ENCODE measurements at places on chromosomes 12 and 14.

DNA sequence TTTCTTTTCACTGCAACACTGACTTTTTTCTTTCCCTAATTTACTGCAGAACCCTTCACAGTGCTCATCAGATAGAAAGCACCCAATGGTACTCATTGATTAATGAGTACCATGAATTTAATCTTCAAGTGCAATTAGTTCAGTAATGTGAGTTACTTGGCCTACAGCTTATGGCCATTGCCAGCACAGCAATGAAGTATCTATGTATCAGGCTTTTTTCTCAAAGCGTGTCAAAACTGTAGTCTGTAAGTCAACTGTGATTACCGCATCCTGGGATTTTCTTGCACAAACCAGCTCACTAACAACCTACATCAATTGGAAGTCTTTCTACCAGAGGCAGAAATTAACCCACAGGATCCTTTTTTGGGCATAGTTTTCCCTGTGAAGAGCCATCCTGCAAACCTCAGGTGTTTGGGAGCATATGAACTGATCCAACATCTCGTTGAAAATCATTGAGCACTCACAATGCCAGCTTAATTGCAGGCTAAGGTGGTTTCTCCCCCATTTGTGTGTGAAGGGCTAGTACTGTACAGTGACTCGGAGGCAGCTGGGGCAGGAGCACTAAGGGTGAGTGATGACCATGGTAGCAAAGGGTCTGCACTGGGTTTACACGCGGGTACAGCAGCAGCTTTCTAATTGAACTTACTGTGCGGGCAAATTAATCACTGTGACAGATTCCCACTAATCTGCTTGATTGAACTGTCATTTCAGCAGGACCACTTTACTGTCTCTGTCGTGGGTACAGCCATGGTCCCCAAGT lies 619.3 kb downstream of the SNAPC1 start:
- DNase-seq: no peak

- no peak for DNase-seq
These were observed 52.1 kb downstream of the ANKRD9 start for GRCh38 chr14:102457509-102457908.

DNA sequence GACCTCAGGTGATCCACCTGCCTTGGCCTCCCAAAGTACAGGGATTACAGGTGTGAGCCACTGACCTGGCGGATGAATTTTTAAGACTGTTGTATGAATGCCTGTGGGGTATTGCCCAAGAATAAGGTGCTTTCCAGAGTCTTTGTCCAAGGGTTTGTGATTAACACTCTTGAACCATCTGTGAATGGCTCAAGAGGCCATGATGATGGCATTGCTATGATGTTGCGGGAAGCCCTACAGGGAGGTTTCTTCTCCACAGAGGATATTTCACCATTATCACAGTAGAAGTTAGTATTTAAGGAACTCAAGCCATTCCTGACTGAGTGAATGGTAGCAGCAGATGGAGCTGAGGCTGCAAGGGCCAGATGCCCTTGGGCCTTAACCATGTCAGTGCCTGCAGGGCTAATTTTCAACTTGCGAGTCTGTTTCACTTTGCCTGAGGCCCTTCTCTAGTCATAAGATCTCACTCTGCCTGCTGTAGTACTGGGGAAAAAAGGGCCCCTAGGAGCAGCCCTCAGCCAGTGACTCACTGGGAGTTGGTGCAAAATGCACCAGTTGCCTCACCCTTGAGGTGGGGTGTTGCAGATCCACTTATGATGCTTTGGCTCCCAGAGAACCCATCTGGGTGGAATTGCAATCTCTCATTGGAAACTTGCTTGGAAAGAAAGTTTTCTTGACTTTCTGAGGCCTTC lies 108.6 kb upstream of the FLRT2 start:
- DNase-seq: no peak

- DNase-seq: no peak
These were observed 212.7 kb downstream of the ZFP36L1 start for GRCh38 chr14:68580096-68580645.

- peak; percentile 33 for DNase-seq
These were observed 164.7 kb downstream of the ADGRD1 start for GRCh38 chr12:131118371-131118770.

DNA sequence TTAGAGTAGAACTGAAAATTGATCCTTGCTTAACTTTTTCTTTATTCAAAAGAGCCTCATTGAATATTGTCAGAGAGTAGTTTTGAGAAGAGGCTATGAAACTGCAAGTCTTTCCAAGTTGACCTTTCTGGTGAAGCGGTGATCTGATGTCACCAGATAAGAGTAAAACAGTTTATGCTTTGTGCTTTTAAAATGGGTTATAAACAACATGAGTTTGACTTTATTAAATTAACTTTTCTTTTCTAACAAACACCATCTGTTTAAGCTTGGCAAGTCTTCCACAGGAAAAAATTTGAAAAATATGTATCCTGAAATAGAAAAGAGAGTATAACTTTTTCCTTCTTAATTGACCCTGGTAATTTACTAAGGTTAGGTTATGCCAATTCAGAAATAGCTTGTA lies 408.7 kb upstream of the NOVA1 start:
- no peak for DNase-seq

- no peak for DNase-seq
These were observed 119.5 kb downstream of the PLEKHA5 start for GRCh38 chr12:19248929-19249602.

DNA sequence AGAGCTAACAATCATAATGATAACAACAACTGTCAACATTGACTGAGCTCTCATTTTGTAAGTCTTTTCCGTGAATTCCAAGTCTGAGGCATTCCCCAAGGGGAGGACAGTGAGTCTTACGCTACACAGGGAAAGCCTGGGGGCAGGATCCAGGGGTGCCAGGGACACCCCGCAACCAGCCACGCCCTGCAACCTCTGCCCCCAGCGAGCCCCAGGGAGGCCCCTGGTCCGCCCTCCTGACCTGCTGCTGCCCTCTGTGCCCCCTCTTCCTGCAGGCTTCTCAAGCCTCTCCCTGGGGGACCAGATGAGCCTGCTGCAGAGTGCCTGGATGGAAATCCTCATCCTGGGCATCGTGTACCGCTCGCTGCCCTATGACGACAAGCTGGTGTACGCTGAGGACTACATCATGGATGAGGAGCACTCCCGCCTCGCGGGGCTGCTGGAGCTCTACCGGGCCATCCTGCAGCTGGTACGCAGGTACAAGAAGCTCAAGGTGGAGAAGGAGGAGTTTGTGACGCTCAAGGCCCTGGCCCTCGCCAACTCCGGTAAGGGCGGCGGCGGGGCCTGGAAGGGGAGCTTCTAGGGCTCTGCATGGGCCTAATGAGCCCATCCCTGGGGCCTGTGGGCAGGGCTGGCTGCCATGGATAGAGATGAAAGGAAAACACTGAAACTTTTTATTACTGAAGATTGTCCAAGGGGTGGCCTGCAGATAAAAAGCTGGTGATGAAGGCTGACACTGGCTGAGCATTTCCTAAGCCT lies 115.4 kb downstream of the ESRRB start:
- DNase-seq: no peak

DNA sequence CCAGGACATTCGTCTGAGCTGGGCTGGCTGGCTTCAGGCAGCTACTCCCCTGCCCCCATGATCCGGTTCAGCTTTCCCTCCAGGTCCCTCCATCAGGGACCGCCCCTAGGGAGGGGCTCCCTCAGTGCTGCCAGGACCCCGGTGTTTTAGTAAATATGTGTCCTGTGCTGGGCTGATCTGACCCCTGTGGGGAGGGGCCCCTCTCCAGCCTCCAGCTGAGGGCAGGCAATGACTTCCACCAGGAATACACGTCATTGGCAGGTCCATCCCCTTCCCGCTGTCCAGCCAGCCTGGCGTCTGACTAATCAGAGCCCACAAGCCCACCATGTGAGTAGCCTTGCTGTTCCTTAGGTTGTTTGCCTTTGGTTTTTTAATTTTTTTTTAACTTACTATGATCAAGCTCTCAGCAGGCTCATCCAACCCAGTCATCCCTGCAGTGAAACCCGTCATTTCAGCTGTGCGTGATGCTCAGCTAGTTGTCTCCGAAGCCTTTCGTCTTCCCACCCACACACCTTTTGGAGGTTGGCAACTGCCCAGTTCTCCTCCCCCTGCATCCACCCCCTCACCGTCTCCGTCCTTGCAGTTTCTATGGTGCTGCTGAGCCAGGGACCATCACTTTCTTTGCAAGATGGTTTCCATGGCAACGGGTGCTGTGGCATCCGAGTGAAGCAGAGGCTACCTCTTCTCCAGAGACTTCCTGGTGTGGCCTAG lies 16.0 kb upstream of the SERPINA4 start:
- DNase-seq: no peak

GRCh38 chr14:95533391-95533821 lies 1.4 kb upstream of the GLRX5 start:
- no peak for DNase-seq

DNA sequence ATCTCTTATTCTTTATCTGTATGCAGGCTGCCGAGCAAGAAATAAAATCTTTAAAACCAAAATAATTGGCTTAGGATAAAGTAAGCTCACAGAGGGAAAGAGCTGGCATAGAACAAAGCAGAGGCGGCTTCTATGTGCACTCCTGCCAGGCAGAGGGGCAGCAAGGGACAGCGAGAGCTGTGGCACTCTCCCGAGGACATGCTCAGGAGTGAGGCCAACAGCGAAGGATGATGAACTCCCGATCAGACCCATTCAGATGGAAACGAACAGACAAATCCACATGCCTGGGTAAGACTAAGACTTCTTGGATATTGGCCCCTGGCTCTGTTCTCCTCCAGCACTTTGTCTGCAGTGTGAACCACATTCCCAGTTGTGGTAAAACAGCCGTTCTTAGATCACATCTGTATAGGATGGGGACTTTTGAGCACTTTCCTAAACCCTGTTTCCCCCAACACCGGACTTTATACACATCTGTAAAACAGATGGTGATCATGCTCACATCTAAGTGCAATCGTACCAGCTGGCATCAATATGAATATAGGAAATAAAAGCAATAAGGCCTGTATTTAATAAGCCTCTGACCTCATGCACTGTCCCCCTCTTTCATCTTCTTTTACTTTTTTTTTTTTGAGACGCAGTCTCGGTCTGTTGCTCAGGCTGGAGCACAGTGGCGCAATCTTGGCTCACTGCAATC lies 134.1 kb downstream of the PPM1H start:
- no peak for DNase-seq

- DNase-seq: no peak
These were observed 126.4 kb upstream of the PLEKHA5 start for GRCh38 chr12:19003141-19003540.

DNA sequence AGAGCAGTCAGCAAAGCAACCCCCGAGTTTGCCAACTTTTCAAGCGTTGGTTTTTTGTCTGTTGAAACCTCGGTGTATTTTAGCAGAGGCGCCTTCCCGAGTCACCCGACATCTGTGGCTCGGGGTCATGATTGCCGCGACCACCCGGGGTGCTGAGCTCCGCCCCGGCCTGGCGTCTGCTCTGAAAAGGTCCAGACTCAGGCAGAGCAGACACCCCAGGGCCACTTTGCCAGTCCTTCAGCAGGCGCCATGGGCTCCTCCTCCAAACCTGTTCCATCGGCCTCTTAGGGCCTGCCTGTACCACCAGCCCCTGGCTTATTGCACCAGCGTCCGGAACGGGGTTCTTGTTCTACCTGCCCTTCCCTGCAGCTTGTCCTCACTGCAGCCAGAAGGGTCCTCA lies 19.1 kb downstream of the ANKRD9 start:
- DNase-seq: no peak

DNA sequence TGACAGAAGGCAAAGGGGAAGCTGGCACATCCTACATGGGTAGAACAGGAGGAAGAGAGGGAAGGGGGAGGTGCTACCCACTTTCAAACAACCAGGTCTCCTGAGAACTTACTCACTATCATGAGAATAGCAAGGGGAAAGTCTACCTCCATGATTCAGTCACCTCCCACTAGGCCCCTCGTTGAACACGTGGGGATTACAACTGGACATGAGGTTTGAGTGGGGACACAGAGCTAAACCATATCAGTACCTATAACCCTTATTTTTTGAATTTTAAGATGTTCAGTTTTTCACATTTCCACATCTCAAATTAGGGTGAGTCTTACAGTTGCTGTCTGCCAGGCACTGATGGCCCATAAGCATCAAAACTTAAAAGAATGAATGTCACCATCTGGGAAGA lies 80.2 kb upstream of the ST8SIA1 start:
- no peak for DNase-seq

- DNase-seq: no peak
These were observed 452.4 kb downstream of the RAD51B start for GRCh38 chr14:68271913-68272391.

GRCh38 chr12:120194534-120195395 lies at the start of gene GCN1:
TSS of gene GCN1 (minus strand) at chr12:120194715. CDS start at chr12:120194697, 18 bp downstream.
- peak; percentile 96 for DNase-seq

DNA sequence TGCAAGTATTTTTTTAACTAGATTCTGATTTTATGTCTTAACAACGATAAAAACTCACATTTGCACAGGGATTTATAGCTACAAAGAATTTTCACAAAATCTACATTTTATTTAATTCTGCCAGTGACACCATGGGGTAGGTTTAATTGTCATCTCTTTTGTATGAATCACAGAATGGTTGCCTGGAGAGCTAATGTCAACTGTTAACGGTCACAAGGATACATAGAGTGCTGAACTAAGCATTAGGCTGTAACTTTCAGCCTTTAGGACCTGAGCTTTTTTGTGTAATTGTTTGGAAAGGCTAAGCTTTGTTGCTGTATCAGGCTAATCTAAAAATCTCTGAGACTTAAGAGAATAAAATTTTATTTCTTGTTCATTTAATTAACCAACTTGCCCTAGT lies 465.3 kb upstream of the TBX3 start:
- DNase-seq: no peak
